Mesendoderm (in vitro differentiated cells): ENCODE measurements at places on chromosomes 13 and 19.
A peak's percentile ranks its signal among the peaks of the same experiment; 100 is the strongest.

DNA sequence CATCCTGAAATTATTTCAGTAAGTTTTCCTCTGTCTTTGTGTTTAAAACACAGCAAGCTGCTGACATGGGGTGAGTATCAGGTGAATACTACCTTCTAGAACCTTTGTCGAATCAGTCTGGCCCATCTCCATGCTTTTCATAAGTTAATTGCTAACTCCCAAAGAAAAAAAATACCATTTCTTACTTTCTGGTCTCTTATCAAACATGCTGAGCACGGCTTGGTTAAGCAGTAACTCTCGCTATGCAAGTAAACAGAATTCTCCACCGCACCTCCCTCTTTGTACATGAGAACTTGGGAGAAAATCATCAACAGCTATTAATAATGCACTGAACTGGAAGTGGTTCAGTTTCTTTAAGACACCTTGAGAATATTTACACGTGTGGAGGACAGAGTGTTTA lies 88.6 kb downstream of the FGF9 start:
- DNase-seq: no peak

GRCh38 chr13:93861818-93862217 lies 617.7 kb downstream of the DCT start:
- DNase-seq: peak; percentile 86

DNA sequence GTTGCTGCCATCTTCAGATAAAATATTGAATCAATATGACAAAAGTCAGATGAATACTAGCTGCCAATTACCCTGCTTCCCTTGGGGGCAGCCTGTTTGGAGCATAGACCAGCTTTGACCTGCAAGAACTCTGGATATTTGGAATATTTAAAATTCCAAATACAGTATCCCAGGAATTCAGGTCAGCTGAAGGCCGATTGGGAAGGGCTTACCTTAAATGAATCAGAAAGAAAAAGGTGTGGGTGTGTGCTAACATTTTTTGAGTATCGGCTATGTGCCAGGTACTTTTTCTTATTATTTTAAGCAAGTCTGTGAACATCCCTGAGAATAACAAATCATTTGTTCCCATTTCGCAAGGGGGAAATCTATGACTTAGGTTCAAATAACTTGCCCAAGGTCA lies 1.8 kb upstream of the RUBCNL start:
- peak; percentile 77 for DNase-seq

- DNase-seq: no peak
Observed at GRCh38 chr13:34459856-34460255, 482.2 kb upstream of the NBEA start.

- no peak for DNase-seq
Observed at GRCh38 chr13:97302611-97303010, 80.5 kb downstream of the MBNL2 start.

GRCh38 chr19:10043286-10043927 lies 30.1 kb downstream of the RDH8 start:
- peak; percentile 72 for DNase-seq

GRCh38 chr19:28420811-28421550 lies 792.0 kb downstream of the UQCRFS1 start:
- DNase-seq: no peak

DNA sequence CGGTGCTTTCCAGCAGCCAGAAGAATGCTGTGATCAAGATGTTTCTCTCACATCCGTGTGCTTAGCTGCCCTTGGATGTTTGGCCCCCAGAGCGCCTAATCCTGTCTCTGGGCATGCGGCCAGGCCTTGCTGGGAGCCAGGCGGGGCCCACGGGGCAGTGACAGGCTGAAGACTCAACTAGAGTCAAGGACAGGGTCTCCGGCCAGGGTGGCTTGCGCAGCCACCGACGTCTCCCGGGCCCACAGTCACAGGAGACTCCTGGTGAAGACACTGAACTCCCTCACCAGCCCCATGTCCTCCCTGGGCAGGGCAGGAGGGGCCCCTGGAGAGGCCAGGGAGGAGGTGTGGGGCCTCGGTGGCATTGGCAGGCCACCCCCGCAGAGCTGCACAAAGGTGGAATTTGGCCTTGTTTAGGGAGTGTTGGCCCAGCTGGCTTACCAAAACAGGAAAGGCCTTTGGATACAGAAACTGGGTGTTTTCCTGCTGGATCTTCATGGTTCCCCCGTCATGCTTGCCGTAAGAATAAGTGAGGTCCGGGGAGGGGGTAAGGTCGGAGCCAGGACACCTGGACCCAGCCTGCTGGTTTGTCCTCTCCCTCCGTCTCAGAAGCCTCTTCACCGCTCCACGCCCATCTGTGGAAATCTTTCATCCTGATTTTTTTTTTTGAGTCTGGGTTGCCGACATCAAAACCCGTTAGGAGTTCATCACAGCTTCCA lies 10.0 kb upstream of the NDUFS7 start:
- no peak for DNase-seq

DNA sequence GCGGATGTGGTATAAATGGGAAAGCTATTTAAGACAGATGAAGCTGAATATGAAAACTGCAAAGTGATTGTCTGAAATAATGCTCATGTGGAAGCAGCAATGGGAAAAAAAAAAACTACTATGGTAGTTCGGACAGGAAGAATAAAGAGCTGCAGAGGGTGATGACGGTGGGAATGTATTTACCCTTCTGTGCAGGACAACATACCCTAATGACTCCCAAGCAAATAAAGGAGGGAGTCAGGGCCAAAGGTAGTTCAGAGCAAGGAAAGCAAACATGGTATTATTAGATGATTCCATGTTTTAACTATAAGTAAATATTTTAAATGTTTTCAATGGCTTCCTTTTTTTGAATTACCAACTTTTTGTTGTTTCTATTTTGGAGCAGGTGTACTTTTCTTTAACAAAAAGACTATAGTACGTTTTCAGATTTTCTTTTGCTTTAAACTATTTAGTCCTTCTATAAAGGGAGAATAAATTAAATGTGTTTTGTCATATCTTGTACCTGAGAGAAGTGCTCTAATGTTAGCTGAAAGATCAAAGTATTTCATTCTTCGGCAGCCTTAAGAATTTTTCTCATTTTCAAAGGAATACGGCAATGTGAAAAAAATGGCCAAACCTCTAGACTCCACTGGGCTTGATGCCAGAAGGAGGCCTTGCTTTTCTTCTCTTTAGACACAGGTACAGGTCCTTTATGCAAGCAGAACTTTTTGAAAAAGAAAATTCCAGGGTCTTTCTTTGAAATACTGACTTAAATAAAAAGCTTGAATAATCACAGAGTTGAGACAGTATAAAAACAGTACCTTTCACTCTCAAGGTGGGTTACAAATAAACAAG lies 67.8 kb upstream of the ZDHHC20 start:
- no peak for DNase-seq
